Stimulated activated CD4-positive, alpha-beta T cell treated with anti-CD3 and anti-CD28 coated beads, Interleukin-12 subunit alpha, Interleukin-12 subunit beta, amount 100 ng/mL, for 24 hours (primary cell): ENCODE measurements at places on chromosomes 2 and 18.

- no peak for DNase-seq
These were observed 46.3 kb downstream of the PSD4 start for GRCh38 chr2:113219889-113220641.

DNA sequence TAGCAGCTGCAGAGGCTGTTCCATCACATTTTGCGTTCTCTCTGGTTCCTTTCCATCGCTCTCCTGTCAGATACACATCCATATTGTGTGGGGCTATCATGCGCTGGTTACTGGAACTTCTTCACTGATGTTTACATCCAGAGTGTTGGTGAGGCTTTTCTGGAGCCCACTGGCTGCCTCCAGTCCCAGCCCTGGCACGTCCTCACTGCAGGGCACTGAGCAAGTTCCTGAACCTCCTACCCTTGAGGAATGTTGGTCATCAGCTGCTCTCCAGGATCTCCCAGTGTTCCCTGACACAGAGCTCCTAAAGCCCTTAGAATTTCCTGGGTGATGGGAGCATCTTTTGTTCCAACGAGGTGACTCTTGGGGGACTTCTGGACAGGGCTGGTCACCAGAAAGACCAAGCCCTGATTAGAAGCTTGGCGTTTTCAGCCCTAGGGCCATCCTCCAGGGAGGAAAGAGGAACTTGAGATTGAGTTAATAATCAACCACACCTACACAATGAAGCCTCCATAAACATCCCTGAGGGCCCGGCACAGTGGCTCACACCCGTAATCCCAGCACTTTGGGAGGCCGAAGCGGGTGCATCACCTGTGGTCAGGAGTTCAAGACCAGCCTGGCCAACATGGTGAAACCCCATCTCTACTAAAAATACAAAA, 81.3 kb downstream of the TFCP2L1 start:
- DNase-seq, result no peak

- DNase-seq, result no peak
These were observed 169.6 kb upstream of the EPHA4 start for GRCh38 chr2:221741496-221742211.

DNA sequence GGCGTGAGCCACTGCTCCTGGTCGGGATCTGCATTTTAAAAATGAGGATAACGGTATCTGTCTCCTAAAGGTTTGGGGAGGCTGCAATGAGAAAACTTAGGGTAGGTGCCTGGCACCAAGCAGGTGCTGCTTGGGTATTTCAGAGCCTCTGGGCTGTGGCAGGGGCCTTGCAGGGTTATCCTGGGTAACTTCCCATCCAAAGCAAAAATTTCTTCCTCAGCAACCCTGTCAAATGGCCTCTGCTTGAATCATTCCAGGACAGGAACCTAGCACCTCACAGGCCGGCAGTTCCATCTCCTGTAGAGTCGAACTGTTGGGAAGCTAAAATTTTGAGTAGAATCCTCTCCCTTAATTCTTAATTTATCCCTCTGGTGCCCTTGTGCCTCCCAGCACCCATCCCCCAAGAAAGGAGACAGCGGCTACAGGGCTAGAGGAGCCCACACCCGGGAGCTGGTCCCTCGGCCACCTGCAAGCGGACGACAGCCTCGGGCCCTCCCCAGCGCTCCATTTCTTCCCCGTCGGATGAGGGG, 868 bp downstream of the CGREF1 start:
- no peak for DNase-seq

DNA sequence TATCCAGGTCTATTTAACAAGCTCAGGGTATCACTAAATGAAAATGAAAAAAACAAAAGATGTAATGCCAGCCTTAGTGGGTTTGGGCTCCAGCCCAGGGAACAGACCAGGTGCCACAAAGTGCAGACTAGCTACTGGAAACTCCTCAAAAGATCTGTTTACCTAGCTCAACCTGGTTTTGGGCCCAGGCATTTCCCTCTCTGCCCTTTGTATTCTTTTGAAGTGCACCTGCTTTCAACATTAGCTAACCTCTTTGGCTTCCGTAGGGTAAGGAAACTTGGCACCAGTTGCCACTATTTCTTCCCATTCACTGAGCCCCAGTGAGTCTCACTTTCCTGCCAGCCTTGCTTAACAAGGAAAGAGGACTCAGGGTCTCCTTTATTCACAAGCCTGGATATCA, 123.6 kb upstream of the CDCA7 start:
- no peak for DNase-seq

GRCh38 chr2:233571001-233571400, 4.4 kb upstream of the USP40 start:
- no peak for DNase-seq

- DNase-seq, result no peak
These were observed 67.1 kb downstream of the PXDN start for GRCh38 chr2:1676913-1677820.
